Thyroid gland (tissue), 4 donors: ENCODE measurements at places on chromosomes 2 and 18. TPM values are rescaled to one million over a fixed set of nuclear protein-coding genes. Genes with fewer than 3 reads are reported as not detected.

DNA sequence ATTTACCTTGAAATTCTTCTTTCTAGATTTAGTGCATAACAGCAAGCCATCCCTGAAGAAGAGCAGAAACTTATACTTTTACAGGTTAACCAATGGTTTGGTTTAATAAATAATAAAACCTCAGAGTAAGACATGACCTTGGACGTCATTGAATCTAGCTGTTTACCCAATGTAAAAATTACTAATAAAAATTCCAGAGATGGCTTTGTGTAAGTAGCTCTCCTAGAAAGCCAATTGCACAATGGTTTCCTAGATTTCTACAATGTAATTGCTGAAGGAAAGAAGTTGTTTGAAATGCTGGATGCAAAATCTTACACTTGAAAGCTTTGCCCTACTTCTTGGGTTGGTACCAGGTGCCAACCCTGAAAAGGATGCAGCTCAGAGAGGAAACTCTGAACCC, 1.5 kb downstream of the XDH start:
- no peak overlapping the region for H3K27ac ChIP-seq
- H3K4me1 ChIP-seq, result peaks cover 5% of the 10 kb centered on the region
- no peaks in the 10 kb centered on the region for H3K27me3 ChIP-seq
- no peak for DNase-seq
- no peak overlapping the region for H3K4me3 ChIP-seq

- no peak for DNase-seq
- no peak overlapping the region for H3K4me3 ChIP-seq
- peaks cover 2% of the 10 kb centered on the region for H3K4me1 ChIP-seq
- H3K27me3 ChIP-seq, result no peaks in the 10 kb centered on the region
- no peak overlapping the region for H3K27ac ChIP-seq
Measured at GRCh38 chr2:96225016-96225533, 16.4 kb upstream of the STARD7 start.

- peaks cover 24% of the 10 kb centered on the region for H3K4me1 ChIP-seq
- H3K27ac ChIP-seq, result no peak overlapping the region
- no peak for DNase-seq
- H3K4me3 ChIP-seq, result no peak overlapping the region
- H3K36me3 ChIP-seq, result no peaks in the 10 kb centered on the region
Measured at GRCh38 chr2:113113807-113114206, 13.6 kb upstream of the IL1RN start.

DNA sequence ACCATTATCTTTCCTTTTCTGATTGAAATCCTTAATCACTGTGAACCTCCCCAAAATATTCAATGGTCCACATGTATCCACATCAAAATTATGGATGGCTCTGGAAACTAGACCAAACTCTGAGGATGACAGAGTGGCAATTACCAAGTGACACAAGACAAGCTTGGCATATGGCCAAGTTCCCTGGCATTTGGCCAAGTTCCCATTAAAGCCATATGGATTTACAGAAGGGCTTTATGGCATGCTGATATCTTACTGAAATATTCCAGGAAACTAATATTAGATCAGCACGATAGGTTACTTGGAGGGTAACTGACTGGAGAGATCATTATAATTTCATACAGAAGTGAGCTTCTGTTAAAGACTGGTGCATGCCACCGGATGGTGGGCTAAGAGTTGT, 21.9 kb upstream of the CERS6 start:
- no peaks in the 10 kb centered on the region for H3K27me3 ChIP-seq
- H3K36me3 ChIP-seq, result no peaks in the 10 kb centered on the region
- no peak overlapping the region for H3K4me3 ChIP-seq
- no peaks in the 10 kb centered on the region for H3K4me1 ChIP-seq
- DNase-seq, result peak; percentile 24

DNA sequence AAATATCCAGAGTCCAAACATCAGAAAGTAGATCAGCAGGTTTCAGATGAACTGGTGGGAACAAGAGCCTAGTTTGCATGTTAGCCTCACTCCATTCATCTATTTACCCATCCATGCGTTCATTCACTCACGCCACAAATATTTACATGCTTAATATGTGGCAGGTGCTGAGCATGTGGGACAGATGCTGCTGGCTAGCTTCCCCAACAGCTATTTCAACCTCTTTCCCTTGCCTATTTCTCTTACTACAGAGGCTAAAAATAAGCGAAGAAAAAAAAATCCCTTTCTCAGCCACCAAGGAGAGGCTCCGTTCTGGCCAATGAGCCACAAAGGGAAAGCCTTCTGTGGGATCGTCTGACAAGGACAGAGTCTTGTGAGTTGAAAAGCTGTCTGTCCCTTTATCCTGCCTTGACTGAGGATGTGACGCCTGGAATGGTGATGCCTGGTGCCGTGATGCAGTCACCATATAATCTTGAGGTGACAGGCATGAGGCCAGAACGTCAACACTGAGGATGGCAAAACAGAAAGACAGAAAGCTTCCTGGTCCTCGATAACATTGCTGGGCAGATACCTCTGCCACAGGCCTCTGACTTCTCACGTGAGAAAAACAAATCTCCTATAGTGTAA, 78.2 kb downstream of the KCTD1 start:
- no peaks in the 10 kb centered on the region for H3K36me3 ChIP-seq
- H3K4me1 ChIP-seq, result no peaks in the 10 kb centered on the region
- no peak overlapping the region for H3K4me3 ChIP-seq
- DNase-seq, result no peak
- H3K27ac ChIP-seq, result no peak overlapping the region

- H3K27ac ChIP-seq, result no peak overlapping the region
- H3K4me1 ChIP-seq, result peaks cover 11% of the 10 kb centered on the region
- no peaks in the 10 kb centered on the region for H3K27me3 ChIP-seq
- DNase-seq, result peak; percentile 0
- H3K4me3 ChIP-seq, result no peak overlapping the region
Measured at GRCh38 chr18:79583984-79584401, 95.6 kb upstream of the CTDP1 start.

DNA sequence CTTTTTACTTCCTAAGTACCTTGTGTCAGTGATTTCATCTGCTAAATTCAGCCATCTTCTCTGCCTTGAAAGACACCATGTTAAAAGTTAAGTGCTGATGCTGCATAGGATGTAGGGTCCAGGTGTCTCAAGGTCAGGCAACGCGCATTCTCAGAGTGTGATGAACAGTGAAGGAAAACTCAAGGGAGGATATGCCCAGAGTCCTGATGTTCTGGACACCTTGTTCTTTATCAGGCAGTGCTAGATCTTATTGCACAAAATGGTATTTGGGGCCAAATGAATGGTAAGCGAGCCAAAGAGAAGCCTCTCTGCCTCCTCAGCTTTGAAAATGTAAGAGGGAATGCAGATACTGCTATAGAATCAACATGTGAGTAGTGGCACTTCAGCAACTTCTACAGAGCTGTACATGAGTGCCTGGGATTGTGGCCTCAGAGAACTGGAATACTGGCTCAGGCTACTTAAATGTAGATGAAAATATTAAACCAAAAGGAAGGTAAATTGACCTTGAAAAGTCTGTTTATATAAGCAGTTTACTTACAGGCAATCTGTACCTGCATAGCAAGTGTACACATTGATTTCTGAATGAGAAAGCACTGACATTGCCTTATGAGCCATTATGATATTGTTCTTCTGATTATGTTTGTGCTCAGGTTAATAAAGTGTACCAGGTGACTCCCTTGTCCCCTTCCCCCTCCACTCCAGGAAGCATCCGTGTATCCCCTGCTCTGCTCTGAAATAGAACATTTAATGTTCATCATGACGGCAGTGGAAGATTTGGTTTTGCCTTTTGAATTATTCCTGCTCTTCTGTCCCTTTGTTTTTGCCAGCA, 86.7 kb upstream of the RANBP2 start:
- H3K4me3 ChIP-seq, result no peak overlapping the region
- peaks cover 48% of the 10 kb centered on the region for H3K4me1 ChIP-seq
- no peak overlapping the region for H3K27ac ChIP-seq
- no peaks in the 10 kb centered on the region for H3K36me3 ChIP-seq

DNA sequence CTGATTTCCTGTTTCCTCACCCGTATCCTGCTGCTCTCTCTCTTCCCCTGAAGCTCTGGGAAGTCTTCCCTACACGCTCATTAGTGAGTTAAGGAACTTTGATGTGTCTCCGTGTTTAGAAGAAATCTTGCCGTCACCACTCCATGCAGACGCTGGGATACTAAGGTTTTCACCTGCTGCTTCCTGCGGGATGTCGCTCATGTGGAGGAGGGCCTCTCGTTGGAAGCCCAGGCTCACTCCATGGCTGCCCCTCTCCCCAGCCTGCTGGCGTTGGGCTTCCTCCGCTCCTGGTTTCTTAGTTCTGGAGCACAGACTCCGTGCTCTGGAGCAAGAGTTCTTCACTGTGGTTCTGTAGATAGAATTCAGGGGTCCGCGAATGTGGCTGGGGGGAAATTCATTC, 326.3 kb downstream of the GBX2 start:
- H3K27me3 ChIP-seq, result no peaks in the 10 kb centered on the region
- H3K27ac ChIP-seq, result no peak overlapping the region
- DNase-seq, result no peak
- no peak overlapping the region for H3K4me3 ChIP-seq

GRCh38 chr2:196353717-196354116, 182.3 kb upstream of the STK17B start:
- H3K36me3 ChIP-seq, result no peaks in the 10 kb centered on the region
- no peaks in the 10 kb centered on the region for H3K27me3 ChIP-seq
- H3K27ac ChIP-seq, result no peak overlapping the region
- no peaks in the 10 kb centered on the region for H3K4me1 ChIP-seq
- H3K4me3 ChIP-seq, result no peak overlapping the region

GRCh38 chr2:216721141-216721540, 25.8 kb upstream of the IGFBP5 start:
- H3K36me3 ChIP-seq, result no peaks in the 10 kb centered on the region
- DNase-seq, result no peak
- H3K4me3 ChIP-seq, result no peak overlapping the region
- H3K27ac ChIP-seq, result no peak overlapping the region
- no peaks in the 10 kb centered on the region for H3K27me3 ChIP-seq
- peaks cover 10% of the 10 kb centered on the region for H3K4me1 ChIP-seq

DNA sequence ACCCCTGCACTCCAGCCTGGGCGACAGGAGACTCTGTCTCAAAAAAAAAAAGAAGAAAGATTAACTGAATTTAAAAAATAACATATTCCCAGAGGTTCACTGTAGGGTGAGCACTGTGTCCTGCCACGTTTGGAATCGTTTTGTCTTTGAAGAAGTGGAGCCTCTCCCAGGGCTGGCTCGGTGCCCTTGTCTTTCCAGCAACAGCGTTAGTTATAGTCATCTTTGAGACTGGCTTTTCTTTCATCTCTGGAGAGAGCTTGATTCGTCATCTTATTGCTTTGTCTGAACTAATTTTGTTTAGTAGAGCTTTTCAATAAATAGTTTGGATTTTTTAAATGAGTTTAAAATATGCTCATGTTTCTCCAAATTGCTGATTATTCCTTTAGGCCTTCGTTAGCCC, 50.5 kb downstream of the IMPA2 start:
- DNase-seq, result peak; percentile 89
- H3K36me3 ChIP-seq, result no peaks in the 10 kb centered on the region
- peaks cover 8% of the 10 kb centered on the region for H3K4me1 ChIP-seq
- peak overlapping the region; percentile 66 for H3K27ac ChIP-seq
- H3K4me3 ChIP-seq, result no peak overlapping the region
- no peaks in the 10 kb centered on the region for H3K27me3 ChIP-seq

DNA sequence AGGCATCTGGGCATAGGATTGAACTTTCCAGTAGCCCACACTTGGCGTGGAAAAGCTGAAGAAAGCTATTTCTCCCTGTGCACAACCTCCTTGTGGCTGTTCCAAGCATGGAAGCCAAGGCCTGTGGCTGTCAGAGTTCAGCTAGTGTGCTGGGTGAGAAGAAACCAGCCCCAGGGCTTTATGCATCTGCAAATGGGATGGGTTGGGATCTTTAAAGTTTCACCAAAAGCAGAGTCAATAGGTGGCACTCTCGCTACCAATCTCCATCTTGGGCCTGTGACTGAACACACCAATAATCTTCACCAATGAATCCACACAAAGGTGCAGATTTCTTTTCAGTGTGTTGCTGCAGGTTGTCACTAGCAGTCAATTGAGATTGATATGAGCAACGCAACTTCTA, 542.8 kb downstream of the NRXN1 start:
- no peak overlapping the region for H3K4me3 ChIP-seq
- H3K27me3 ChIP-seq, result no peaks in the 10 kb centered on the region
- DNase-seq, result no peak
- H3K4me1 ChIP-seq, result peaks cover 3% of the 10 kb centered on the region

DNA sequence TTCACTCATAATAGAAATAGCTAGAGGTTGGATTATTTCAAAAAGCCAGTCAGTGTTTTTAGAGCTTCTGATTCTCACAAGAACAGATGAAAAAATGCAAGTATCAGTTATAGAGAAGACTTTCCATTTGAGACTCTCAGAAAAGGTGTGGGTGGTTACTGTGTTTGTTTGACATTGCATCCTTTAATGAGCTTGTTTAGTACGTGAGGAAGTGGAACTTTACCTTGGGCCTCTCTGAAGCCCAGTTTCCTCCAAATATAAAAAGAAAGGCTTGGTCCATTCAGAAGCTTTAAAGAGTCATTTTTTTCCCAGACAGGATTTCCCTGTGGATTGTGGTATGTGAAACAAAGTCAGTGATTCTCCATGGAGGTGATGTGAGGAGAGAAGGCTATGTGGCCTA, 89.9 kb upstream of the RANBP2 start:
- no peak for DNase-seq
- peaks cover 37% of the 10 kb centered on the region for H3K4me1 ChIP-seq
- H3K4me3 ChIP-seq, result no peak overlapping the region
- no peaks in the 10 kb centered on the region for H3K27me3 ChIP-seq
- H3K36me3 ChIP-seq, result no peaks in the 10 kb centered on the region

DNA sequence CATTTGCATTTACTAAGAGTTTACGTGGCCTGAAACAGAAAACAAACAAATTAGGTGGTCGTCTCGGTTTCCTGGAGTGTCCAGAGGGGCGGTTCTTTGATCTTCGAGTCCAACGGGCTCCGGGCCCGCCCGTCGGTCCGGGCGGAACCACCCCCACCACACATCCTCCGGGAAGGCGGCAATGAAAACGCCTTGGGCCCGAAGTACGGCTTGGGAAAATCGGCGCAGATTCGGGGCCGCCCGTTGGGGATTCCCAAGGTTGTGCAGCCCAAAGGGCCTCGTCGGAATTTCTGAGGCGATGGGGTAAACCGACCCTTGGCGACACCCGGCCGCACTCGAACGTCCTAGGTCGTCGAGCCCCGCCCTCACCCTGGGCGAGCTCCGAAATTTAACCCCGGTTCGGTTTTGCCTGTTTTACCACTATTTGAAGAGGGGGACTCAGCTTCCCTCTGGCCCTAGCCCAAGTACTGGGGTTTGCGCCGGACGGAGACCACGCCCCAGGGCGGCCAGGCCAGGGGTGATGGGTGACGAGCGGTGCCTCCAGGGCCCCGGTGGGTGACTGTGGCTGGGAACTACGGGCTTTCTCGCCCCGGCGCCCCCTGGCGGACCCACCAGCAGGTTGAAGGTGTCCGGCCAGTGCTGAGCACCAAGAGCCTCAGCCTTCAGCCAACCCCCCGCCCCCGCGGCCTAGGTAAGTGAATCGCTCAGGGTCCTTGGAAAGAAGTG, 1.9 kb upstream of the CFAP53 start:
- peak; percentile 92 for DNase-seq
- H3K4me3 ChIP-seq, result peak overlapping the region; percentile 6
- H3K36me3 ChIP-seq, result peaks cover 23% of the 10 kb centered on the region
- H3K27me3 ChIP-seq, result no peaks in the 10 kb centered on the region

The RUFY4 gene
- total RNA-seq, result not detected

The CD8A gene
- total RNA-seq, result 2.8 TPM

The CHST9 gene
- 0.05 TPM for total RNA-seq

The NBAS gene
- total RNA-seq, result 52.3 TPM

The CNTNAP5 gene
- total RNA-seq, result not detected

The ASXL3 gene
- total RNA-seq, result 19.7 TPM

The DLGAP1 gene
- 0.25 TPM for total RNA-seq

The CDH20 gene
- 0.89 TPM for total RNA-seq

The NPPC gene
- not detected for total RNA-seq

The WNT10A gene
- total RNA-seq, result not detected
